GM12865 (cell line): ENCODE measurements at places on chromosomes 1 and 21.

DNA sequence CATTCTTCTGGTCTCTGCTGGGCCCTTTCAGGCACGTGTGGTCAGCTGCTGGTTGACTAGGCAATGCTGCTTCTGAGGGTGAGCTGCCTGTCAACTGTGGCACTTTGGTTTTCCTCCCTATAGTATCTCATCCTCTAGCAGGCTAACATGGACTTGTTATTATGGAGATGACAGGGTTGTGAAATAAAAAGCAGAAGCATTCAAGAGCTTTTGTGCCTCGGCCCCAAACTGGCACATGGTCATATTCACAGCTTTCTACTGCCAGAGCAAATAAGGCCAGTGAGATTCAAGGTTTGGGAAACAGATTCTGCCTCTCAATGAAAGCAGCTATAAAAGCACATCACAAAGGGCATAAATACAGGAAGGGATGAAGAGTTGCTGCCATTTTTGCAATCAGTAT is 1.6 kb upstream of the ZNF124 start:
- no peak for DNase-seq

DNA sequence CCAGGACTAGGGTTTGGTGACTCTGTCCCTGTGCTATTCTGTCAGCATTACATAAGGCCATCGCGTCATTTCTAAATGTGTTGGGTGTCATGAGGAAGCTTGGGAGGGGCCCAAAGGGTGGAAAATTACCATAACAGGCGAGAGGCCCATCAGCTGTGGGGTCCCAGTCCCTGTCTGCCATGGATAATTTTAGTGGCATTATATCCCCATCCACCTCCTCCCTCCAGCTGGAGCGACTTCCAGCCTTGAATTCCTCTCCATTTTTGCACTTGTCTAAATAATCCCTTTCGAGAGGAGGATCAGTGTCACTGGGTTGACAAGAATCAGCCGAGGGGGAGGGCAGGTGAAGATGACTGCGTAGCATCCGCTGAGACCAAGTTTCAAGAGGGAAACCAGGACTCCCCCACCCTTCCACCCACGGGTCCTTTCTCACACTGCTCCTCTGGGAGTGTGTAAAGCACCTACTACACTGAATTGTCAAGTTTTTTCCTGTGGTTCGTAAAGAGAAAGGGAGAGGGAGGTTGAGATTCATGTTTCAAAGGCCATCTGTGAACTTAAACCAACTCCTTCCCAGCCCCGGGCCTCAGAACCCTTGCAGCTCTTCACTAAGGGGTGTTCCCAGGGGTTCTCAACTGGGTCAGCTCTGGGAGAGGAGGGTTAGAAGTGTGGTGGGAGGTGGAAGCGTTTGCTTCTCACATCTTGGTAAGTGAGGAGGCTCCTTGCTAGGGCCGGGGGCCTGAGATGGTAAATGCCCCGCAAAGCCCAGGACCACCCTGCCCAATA is 29.2 kb downstream of the VASH2 start:
- DNase-seq = peak; percentile 94

DNA sequence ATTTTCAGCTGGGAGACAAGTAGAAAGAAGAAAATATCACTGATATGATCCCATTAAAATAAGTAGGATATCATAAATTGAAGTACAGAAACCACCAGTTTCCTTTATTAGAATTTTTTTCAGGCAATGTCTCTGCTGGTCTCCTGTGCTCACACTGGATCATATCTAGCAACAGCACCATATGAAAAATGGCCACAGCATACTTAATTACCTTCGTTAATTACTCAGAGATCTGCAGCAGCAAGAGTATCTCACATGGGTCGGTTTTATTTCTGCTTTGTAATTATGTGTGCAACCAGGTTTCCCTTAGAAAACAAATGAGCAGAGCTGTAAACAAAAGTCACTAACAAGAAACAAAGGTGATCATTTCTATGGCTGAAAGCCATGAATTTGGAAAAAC is 287.9 kb downstream of the LRRIQ3 start:
- no peak for DNase-seq

DNA sequence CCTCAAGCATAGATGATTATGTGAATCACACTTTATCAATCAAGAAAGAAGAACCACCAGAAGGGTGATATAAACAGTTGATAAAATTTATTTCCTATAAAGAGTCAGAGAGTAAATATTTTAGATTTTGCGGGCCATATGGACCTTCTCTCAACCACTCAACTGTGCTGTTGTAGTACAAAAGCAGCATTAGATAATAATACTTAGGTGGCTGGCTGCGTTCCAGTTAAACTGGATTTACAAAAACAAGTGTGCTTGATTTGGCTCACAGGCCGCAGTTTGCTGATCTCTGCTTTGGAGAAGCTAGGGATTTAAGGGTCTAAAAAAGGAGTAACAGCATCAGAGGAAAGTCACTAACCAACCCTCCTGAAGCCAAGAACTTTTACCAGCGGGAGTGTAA is 1406.0 kb downstream of the KCNT2 start:
- DNase-seq = no peak

DNA sequence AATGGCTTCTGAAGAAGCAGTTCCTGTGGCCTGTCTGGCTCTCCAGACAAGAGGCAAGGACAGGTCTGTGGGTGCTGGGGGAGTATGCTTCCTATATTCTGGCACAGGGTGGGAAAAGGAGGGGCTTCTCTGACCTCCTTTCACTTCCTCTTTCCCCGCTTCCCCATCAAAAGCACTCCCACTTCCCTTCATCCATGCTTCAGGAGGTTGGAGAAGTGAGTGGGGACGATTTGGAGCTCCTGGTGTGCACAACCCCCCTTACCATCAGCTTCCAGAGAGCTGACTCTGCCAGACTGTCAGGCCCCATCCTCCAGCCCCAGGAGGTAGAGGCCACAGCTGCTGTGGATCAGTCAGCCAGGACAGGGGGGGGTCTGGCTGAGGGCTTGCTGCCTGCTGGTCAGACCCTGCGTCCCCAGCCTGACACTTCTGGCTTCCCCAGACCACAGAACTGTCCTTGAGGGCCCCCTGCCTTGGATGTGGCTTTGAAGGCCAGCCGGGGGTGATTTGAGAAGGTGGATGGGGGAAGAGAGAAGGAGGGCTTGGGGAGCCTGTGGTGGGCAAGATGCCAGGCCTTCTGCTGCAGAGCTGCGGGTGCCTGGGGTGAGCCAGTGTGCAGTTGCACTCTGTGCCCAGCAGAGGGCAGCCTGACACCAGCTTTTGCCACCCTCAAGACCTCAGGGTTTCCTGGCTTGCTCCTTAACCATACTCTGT is 21.5 kb upstream of the TMEM222 start:
- peak; percentile 86 for DNase-seq

- no peak for DNase-seq
Measured at GRCh38 chr1:175733722-175734121, 9.7 kb downstream of the TNR start.

DNA sequence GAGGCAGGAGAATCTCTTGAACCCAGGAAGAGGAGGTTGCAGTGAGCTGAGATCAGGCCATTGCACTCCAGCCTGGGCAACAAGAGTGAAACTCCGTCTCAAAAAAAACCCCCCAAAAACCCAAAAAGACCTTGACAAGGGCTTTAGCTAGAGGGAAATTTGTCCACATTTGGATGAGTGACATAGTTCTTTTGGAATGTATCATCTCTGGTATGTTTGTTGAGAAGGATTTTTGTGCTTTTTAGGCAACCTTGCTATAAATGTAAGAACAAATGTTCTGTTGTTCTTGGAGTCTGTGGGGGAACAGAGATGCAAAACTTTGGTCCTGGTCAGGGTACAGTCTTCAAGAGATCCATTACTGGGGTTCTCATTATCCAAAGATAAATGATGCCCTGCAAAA is 28.9 kb downstream of the INAVA start:
- DNase-seq = no peak

- DNase-seq = no peak
Measured at GRCh38 chr1:203410182-203410900, 59.4 kb upstream of the FMOD start.

DNA sequence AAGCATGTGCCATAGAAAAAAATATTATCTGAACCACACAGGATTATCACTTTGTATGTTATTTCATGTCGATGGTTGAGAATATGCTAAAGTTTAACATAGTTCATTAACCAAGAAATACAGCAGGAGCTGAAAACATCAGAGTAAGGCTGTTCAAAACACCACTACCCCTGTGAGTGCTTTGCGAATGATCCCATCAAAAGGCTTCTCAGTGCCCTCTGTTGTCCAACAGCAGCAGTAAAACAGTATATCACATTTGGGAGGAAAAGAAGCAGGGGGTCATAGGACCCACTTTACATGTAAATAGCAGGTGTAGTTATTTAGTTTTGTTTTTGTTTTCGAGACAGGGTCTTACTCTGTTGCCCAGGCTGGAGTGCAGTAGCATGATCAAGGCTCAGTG is 289.4 kb upstream of the FMN2 start:
- DNase-seq = no peak

DNA sequence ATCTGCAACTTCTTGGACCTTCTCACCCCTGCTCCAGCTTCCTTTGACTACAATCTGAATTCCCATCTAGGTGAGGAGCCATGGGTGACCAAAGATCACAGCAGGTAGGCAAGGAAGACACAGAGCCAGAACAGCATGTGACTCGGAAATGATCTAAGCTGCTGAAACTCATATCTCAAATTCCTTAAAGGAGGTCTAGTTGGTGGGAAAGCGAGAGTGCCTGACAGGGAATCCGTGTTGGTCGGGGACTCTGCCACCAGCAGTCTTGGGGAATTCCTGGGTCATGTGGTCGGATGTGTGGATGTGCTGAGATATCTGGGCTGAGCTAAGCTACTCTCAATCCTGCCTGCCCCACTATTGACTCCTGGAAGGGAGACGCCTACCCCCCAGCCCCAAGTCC is 3.2 kb upstream of the NUAK2 start:
- DNase-seq = peak; percentile 21

- DNase-seq = no peak
Measured at GRCh38 chr1:162421258-162422164, 9.6 kb upstream of the SH2D1B start.

GRCh38 chr1:38444311-38444710 is 397.7 kb upstream of the POU3F1 start:
- no peak for DNase-seq

DNA sequence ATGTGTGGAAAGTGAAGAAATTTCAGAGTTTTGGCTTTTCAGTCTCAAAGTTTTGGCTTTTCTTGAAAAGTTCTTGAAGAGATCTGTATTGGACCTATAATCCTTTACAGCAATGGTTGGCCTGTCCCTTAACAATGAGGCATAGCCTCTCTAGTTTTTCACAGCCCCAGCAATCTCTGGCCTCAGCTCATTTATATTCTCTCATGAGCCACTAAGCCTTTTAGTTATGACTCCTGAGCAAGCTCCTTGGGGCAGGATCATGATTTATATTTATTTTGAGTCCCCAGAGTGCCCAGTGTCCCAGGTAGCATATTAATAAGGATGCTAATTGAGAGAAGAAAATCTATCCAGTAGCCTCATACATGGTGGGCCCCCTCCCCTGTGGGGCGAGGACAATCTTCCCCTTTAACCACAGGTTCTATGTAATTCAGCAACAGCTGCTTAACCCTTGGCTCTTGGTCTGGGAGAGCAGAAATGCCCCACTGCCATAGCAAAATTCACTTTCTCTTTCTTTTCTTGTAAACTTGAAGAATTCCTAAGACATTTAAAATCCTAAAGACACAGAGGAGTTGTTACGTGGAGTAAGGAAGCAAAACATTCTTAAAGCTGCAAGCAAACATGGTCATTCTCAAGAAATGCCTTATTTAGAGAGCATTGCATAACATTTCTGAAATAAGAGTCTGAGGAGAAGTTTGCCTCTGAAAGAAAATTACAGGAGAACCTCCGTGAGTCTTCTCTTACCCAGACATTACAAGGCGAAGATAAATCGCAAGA is 6.3 kb downstream of the NGF start:
- DNase-seq = no peak

DNA sequence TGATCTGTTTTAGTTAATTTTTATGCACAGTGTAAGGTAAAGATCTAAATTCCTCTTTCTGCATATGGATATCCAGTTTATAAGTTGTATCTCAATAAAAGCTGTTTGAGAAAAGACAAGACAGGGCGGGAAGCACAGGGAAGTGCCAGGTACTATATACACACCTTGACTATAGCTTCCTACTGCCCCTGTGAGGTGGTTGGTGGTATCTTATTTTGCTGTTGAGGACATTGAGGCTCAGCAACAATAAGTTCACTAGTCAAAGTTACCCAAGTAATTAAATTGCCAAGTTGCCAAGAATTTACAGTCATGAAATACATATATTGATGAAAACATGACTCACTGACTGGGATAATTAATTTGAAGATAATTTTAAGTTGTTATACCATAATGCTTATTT is 109.1 kb downstream of the CD247 start:
- peak; percentile 30 for DNase-seq

GRCh38 chr1:36366091-36366661 is 19.5 kb downstream of the STK40 start:
- no peak for DNase-seq

DNA sequence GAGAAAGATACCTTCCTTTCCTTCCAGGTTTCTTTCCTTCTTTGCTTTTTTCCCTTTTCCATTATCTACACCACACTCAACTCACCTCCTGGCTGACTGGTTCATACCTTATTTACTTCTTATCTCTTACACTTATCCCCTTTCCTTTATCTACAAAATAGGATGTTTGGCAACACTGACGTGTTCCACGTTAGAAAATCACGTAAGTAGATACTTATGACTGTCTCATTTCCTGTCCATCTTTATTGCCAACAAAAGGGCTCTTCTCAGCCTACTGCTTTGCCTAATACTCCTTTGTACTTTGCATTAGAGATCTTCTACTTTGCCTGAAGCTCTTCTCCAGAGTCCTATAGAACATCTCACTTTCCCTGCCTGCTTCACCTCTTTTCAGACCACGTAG is 25.1 kb downstream of the SYNJ1 start:
- DNase-seq = peak; percentile 4

DNA sequence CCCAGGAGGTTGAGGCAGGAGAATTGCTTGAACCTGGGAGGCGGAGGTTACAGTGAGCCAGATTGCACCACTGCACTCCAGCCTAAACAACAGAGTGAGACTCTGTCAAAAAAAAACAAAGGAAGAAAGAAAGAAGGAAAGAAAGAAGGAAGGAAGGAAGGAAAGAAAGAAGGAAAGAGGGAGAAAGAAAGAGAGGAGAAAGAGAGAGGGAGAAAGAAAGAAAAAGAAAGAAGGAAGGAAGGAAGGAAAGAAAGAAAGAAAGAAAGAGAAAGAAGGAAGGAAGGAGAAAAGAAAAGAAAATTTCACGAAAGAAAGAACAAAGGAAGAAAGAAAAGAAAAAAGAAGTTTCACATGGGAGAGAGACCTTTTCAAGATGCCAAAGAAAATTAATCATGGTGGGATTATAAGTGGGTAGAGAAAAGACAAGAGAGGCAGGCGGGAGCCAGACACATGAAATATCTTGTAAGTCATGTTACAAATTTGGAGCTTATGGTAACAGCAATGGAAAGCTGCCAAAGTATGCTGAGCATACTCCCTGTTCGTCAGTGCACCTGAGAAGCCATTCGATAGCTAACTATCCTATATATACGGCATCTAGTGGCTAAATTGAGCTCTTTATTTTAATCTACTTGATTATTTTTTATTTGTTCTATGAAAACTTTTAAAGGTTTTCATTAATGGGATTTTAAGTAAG is 41.3 kb upstream of the TNFSF4 start:
- DNase-seq = no peak

GRCh38 chr1:161216945-161217712 is 2.0 kb downstream of the FCER1G start:
- DNase-seq = peak; percentile 89

GRCh38 chr21:25643486-25643885 is 4.4 kb downstream of the JAM2 start:
- DNase-seq = no peak
